ENCODE measurements at places on chromosomes 1 and 21. TPM values are rescaled to one million over a fixed set of nuclear protein-coding genes. Genes with fewer than 3 reads are reported as not detected.

- no peaks in the 10 kb centered on the region for H3K36me3 ChIP-seq
- peak; percentile 18 for DNase-seq
Measured at GRCh38 chr1:186681121-186681520, 898 bp upstream of the PTGS2 start.

GRCh38 chr1:184959626-184960025 is 14.7 kb downstream of the NIBAN1 start:
- no peaks in the 10 kb centered on the region for H3K36me3 ChIP-seq
- H3K4me3 ChIP-seq = no peak overlapping the region
- DNase-seq = no peak
- no peaks in the 10 kb centered on the region for H3K27me3 ChIP-seq
- H3K27ac ChIP-seq = no peak overlapping the region

DNA sequence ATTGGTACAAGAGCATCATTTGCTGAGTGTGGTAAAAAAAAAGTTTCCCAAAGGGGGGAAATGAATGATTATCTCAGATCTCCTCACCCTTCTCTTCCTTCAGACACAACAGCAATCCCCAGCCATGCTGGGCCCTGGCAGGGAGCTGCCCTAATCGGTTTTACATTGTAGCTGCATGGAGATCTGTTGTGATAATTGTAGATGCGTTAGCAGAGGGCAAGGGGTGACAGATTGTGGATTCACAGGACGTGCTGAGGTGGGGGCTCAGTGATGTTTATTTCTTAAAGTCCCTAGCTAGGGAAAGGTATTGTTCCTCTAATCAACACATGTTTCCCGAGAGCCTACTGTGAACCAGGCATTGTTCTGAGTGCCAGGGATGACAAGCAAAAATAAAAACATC is 304.1 kb downstream of the PBX1 start:
- H3K27ac ChIP-seq = no peak overlapping the region
- no peaks in the 10 kb centered on the region for H3K36me3 ChIP-seq
- no peaks in the 10 kb centered on the region for H3K4me1 ChIP-seq
- no peak for DNase-seq

DNA sequence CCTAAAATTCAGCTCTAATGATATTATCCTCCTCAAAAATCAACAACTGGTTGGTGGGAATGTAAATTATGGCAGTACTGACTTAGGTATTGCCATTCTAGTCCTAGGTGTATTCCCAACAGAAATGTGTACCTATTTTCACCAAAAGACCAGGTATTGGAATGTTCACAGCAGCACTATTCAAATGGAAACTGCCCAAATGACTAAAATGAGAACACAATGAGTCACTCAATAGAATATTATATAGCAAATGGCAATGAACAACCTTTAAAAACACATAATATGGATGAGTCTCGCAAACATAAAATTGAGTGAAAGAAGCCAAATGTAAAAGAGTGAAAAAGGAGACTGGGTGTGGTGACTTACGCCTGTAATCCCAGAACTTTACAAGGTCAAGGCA is 44.9 kb downstream of the GADD45A start:
- no peak for DNase-seq
- no peak overlapping the region for H3K4me3 ChIP-seq
- H3K4me1 ChIP-seq = peaks cover 17% of the 10 kb centered on the region
- H3K36me3 ChIP-seq = no peaks in the 10 kb centered on the region
- no peak overlapping the region for H3K27ac ChIP-seq
- H3K27me3 ChIP-seq = no peaks in the 10 kb centered on the region

DNA sequence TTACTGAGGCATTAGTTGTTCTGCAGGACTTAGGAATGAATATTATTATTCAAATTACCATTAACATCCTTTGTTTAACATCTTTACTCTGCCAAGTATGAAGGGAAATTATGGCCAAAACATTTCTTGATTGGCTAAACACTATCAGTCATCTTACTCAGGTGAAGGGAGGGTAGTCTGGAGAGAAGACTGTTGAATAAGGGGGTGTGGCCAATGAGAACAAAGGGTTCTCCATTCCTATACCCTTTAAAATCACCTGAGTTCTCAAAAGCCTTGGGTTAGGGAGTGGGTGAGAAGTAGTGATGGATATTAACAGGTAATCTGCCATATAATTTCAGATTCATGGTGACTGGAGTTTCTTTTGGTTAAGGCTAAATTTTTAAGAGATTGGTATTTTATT is 19.3 kb downstream of the CRYZL1 start:
- peaks cover 6% of the 10 kb centered on the region for H3K36me3 ChIP-seq
- no peaks in the 10 kb centered on the region for H3K27me3 ChIP-seq
- DNase-seq = peak; percentile 8
- no peaks in the 10 kb centered on the region for H3K4me1 ChIP-seq
- no peak overlapping the region for H3K4me3 ChIP-seq

DNA sequence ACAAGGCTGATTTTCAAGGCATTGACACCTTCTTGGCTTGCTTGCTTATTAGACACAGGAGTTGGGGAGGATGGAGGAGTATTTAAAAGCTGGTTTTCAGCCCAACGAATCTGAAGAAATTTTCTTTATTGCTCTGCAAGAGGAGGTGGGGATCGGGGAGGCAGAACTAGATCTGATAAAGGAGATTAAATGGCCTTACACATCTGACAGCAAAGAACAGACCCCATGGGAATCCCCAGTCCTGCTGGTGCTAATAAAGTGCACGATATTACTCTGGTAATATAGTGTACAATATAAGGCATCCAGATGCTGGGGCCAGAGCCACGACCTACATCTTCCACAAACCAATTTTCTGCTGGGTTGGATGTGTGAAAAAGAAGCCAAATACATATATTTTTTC is 323.0 kb downstream of the OMA1 start:
- no peaks in the 10 kb centered on the region for H3K36me3 ChIP-seq
- DNase-seq = no peak
- H3K27ac ChIP-seq = no peak overlapping the region
- no peaks in the 10 kb centered on the region for H3K4me1 ChIP-seq
- no peaks in the 10 kb centered on the region for H3K27me3 ChIP-seq

GRCh38 chr1:107169615-107170014 is 28.8 kb downstream of the NTNG1 start:
- H3K4me1 ChIP-seq = no peaks in the 10 kb centered on the region
- peaks cover 24% of the 10 kb centered on the region for H3K27me3 ChIP-seq
- DNase-seq = no peak

- no peaks in the 10 kb centered on the region for H3K27me3 ChIP-seq
- H3K36me3 ChIP-seq = peaks cover 3% of the 10 kb centered on the region
- H3K27ac ChIP-seq = no peak overlapping the region
- peaks cover 6% of the 10 kb centered on the region for H3K4me1 ChIP-seq
Measured at GRCh38 chr1:100053727-100054126, 79.0 kb downstream of the SASS6 start.

DNA sequence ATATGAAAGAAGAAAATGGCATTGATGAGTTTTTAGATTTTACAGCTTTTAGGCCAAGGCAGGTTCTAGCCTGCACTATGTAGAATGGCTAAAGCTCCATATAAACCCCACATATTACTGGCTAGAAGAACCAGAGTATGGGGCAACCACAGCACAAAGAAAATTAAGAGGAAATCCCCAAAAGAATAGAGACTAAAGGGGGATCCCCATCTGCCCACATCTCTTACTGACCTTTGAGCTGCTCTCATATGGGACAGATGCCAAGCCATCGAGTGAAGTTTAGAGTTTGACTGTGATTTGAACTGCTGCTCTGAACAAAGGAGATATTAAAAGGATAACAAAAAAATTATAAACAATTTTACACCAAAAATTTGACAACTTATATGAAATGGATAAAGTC is 102.2 kb upstream of the HAO2 start:
- H3K36me3 ChIP-seq = no peaks in the 10 kb centered on the region
- no peak overlapping the region for H3K4me3 ChIP-seq
- no peaks in the 10 kb centered on the region for H3K4me1 ChIP-seq
- H3K27me3 ChIP-seq = no peaks in the 10 kb centered on the region
- H3K27ac ChIP-seq = no peak overlapping the region
- DNase-seq = no peak

- H3K4me1 ChIP-seq = peaks cover 41% of the 10 kb centered on the region
- DNase-seq = peak; percentile 82
- peak overlapping the region; percentile 36 for H3K27ac ChIP-seq
- no peak overlapping the region for H3K4me3 ChIP-seq
- no peaks in the 10 kb centered on the region for H3K36me3 ChIP-seq
Measured at GRCh38 chr1:178341261-178341956, 155.4 kb downstream of the CLEC20A start.

- no peak for DNase-seq
- no peak overlapping the region for H3K27ac ChIP-seq
- peaks cover 5% of the 10 kb centered on the region for H3K36me3 ChIP-seq
- no peaks in the 10 kb centered on the region for H3K27me3 ChIP-seq
- peaks cover 2% of the 10 kb centered on the region for H3K4me1 ChIP-seq
Measured at GRCh38 chr1:225914947-225915346, 9.1 kb downstream of the PYCR2 start.

OR2L13 gene
- total RNA-seq = not detected

TENT5C gene
- 30.1 TPM for total RNA-seq

ZNF683 gene
- 0.40 TPM for total RNA-seq

SRRM1 gene
- 95.8 TPM for total RNA-seq

CAPN8 gene
- total RNA-seq = 123 TPM

Measured in lung (tissue), 17 donors.